Thoracic aorta (tissue), 2 donors: ENCODE measurements at places on chromosomes 6 and 20. TPM values are rescaled to one million over a fixed set of nuclear protein-coding genes. Genes with fewer than 3 reads are reported as not detected.

Gene LY6G6D
- not detected for total RNA-seq

- no peak for DNase-seq
These were observed 81.7 kb downstream of the BACH2 start for GRCh38 chr6:90214966-90215365.

Gene HAO1
- not detected for total RNA-seq

GRCh38 chr6:154974485-154975149 is 20.5 kb upstream of the TIAM2 start:
- no peak for DNase-seq

DNA sequence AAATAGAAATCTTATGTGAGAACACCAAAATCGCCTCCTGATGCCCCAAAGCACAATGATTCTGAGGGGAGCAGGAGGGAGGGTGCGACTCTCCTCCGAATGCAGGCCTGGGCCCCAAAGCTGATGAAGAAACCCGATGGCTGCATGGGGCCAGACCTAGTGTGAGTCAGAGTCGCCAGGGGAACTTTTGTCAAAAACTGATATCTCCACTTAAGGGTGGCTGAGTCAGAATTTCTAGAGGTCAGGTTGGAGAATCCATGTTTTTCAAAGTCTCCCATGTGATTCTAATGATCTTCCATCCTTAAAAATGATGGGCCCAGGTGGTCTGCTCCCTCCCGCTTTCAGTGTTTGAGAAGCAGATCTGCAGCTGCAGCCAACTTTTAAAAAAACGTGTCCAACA is 172.8 kb downstream of the BACH2 start:
- no peak for DNase-seq

Gene ACSS1
- total RNA-seq = 26.0 TPM
